ENCODE measurements at places on chromosomes 7 and 10.

DNA sequence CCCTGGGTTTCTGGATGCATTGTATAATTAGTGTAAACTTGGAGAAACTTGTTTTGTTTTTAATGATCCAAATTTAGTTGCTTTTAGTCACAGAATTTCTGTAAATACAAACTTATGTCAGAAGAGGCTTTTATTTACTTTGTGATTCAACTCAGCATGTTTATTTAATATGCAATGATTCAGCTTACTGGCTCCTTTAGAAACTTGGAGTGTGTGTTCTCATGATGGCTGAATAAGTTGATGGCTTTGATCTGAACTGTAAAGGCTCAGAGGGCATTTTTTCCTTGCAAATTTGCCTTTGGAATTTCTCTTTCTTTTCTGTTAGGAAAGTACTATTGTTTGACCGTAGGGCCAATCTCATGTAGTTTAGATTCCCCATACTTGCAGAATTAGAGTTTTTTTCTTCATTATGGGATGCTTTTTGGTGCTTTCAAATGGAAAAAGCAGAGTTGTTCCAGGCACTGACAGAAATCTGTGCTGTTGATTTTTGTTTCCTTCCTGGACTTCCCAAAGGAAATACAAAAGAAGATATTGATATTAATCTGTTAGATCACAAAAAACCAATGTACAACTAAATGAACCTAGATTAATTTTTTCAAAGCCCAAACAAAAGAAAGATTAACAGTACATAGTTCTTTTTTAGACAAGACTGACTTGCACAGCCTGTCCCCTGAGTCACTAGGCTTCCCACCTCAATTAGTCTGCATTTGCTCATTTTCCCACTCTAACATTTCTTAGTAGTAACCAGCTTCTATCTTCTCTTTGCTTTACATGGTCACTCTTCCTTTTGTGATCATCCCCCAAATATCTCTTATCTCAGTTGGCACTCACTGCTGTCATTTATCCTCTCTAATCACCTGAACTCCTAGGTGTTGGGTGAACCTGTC lies 96.8 kb upstream of the AGR3 start:
- DNase-seq, result no peak

- no peak for DNase-seq
Observed at GRCh38 chr7:104979167-104979841, 34.7 kb upstream of the KMT2E start.

DNA sequence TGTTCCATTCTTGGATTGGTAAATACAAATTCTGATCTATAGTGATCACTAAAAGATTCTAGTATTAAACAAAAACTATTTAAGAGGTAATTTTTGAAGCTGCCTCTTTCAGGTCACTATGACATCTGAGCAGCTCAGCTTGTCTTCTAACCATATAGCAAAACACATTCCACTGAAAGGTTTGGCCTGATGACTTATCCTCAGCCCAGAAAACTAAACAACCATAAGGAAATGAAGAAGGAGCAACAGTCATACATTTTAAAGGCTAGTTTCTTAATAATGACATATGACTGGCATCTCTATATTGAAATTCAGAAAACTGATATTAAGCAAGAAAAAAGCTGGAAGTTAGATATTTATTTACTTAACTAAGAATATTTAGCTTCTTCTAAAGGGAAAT lies 24.6 kb downstream of the NT5C2 start:
- DNase-seq, result no peak

- DNase-seq, result no peak
Observed at GRCh38 chr7:35012160-35012559, 25.1 kb downstream of the DPY19L1 start.

GRCh38 chr10:21402606-21403083 lies 122.8 kb downstream of the SKIDA1 start:
- DNase-seq, result no peak

DNA sequence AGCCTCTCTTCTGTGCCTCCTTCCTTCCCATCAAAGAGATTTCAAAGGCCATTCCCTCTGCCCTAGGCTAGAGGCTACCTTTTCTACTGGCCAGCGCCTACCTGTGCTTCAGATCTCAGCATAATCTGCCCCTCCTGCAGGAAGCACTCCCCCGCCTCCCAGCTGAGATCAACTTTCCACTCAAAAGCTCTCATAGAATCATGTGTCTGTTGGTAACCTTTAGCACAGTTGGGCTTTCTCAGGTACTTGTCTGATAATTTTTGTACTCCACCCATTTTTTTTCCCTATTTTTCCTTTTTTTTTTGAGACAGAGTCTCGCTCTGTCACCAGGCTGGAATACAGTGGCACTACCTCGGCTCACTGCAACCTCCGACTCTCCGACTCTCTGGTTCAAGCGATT lies 231.0 kb upstream of the PRSS58 start:
- DNase-seq, result no peak

GRCh38 chr7:141421306-141421705 lies 129.9 kb upstream of the AGK start:
- DNase-seq, result no peak

- DNase-seq, result no peak
Observed at GRCh38 chr7:17289074-17289645, 9.3 kb upstream of the AHR start.

- no peak for DNase-seq
Observed at GRCh38 chr7:9013940-9014339, 580.5 kb downstream of the NXPH1 start.

GRCh38 chr7:96903906-96904305 lies 101.4 kb upstream of the DLX6 start:
- DNase-seq, result no peak

GRCh38 chr10:24721229-24722106 lies 2.2 kb downstream of the ARHGAP21 start:
- DNase-seq, result no peak

- no peak for DNase-seq
Observed at GRCh38 chr7:75631711-75632110, 107.0 kb downstream of the HIP1 start.

- no peak for DNase-seq
Observed at GRCh38 chr10:78066012-78066411, 32.3 kb downstream of the RPS24 start.

All from activated T-cell treated with anti-CD3 and anti-CD28 coated beads for 1 hour (primary cell).